ENCODE measurements at places on chromosomes 1 and 21.

GRCh38 chr1:93663208-93663614 is 18.4 kb downstream of the BCAR3 start:
- DNase-seq, result no peak

GRCh38 chr21:39047046-39047445 is 136.2 kb downstream of the PSMG1 start:
- DNase-seq, result no peak

DNA sequence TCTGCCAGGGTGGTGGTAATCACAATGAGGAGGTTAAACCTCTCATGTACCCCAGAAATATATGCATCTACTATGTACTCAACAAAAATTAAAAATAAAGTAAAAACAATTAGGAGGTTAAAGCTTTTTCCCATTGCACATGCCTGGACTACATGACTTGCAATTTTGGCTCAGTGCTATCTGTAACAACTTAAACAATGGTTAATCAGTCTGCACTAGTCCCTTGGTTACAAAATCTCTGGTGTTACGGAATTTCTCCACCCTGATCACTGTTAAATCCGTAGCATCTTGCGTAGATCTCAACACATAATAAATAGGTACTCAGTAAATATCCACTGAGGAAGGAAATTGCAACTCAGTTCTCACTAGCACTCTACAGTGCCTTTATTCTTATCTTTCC is 66.5 kb downstream of the SDCCAG8 start:
- no peak for DNase-seq

- no peak for DNase-seq
These were observed 65.2 kb upstream of the TRABD2B start for GRCh38 chr1:48062353-48062752.

DNA sequence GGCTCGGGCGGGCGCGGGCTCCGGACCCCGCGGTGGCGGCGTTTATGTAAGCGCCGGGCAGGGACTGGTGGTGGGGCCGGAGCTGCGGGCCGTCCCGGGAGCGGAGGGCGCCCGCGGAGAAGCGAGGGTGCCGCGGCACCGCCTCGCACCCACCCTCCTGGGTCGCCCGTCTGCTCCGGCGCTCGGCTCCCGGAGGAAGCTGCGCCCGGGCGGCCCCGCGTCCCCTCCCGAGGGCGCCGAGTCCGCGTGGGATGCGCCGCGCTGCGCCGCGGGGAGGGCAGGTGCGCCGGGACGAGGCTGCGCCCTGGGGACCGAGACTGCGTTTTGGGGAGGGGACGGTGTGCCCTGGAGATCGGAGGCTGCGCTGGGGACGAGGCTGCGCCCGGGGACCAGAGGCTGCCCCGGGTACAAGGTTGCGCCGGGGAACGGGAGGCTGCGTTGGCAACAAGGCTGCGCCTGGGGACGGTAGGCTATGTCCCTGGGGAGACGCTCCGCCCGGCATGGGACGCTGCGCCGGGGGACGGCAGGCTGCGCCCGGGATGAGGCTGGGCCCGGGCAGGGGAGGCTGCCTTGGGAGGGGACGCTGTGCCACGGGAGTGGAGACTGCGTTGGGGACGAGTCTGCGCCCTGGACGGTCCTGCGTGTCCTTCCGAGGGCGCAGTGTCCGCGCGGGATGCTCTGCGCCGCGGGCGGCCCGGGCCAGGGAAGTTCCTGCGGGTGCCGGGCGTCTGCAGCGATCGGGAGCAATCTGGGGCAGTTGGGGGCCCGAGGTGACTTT is 627 bp downstream of the ADARB1 start:
- DNase-seq, result peak; percentile 9

GRCh38 chr1:59323879-59324278 is 27.0 kb downstream of the FGGY start:
- DNase-seq, result no peak

DNA sequence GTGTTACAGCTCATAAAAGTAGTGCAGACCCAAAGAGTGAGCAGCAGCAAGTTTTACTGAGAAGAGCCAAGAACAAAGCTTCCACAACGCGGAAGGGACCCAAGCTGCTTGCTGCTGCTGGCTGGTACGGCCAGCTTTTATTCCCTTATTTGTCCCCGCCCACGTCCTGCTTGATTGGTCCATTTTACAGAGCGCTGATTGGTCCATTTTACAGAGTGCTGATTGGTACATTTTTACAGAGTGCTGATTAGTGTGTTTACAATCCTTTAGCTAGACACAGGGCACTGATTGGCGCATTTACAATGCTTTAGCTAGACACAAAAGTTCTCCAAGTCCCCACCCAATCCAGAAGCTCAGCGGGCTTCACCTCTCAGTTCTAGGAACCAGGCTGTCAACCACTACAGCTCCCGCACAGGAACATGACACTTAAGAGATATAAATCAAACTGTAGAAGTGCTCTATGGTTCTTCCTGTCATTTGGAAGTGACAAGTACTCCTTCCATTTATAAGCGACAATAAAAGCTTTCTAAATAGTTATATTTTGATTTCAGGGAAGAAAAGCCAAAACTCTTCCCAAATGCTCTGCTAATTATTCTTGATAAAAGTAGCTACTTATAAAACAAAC is 28.5 kb downstream of the RNF115 start:
- no peak for DNase-seq

DNA sequence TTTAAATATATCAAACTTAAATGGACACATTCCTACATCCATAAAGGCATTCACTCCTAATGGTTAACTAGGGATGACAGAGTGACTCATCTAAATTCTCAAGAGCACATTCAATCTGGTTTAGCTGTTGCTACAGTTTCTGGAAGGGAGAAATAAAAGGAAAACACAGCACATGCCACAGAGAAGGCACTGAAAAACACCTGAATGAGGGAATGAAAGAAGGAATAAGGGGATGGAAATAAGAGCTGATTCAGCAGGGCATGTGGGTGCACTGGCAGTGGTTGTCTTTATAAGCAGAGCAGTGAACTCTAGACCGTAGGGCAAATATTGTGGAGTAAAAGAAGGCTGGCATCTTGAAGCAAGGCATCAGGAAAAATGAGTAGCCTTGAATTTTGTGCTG is 79.3 kb downstream of the LHX4 start:
- no peak for DNase-seq

GRCh38 chr1:58409336-58409735 is 137.2 kb downstream of the OMA1 start:
- no peak for DNase-seq

GRCh38 chr1:38328278-38329035 is 281.9 kb upstream of the POU3F1 start:
- DNase-seq, result no peak

GRCh38 chr1:167502719-167503462 is 15.4 kb downstream of the CD247 start:
- DNase-seq, result no peak

DNA sequence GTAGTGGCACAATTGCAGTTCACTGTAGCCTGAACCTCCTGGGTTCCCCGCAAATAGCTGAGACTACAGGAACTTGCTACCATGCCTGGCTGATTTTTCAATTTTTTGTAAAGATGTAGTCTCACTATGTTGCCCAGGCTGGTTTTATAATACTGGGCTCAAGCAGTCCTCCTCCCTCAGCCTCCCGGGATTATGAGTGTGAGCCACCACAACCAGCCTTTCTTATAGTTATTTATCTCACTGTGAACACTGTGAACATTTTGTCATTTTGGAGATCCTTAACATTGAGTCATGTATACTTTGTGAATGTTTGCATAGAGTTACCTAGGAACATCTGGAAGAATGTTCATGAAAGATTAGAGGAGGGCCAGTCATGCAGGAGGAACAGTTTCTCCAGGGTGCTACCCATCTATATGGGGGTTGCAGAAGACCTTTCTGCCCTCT is 127.1 kb upstream of the CACYBP start:
- no peak for DNase-seq

All from activated T-cell treated with anti-CD3 and anti-CD28 coated beads for 1 hour (primary cell).